Activated naive CD8-positive, alpha-beta T cell treated with anti-CD3 and anti-CD28 coated beads, Interleukin-2, amount 10 ng/mL, durations not matched to agents 7 days and 5 days (primary cell): ENCODE measurements at places on chromosomes 4 and X.

GRCh38 chr4:42489095-42489494 is 91.8 kb downstream of the SHISA3 start:
- no peak for DNase-seq

GRCh38 chr4:138674209-138674608 is 341.4 kb upstream of the NOCT start:
- DNase-seq, result no peak

- DNase-seq, result no peak
Measured at GRCh38 chrX:108134724-108135123, 43.1 kb downstream of the ATG4A start.

DNA sequence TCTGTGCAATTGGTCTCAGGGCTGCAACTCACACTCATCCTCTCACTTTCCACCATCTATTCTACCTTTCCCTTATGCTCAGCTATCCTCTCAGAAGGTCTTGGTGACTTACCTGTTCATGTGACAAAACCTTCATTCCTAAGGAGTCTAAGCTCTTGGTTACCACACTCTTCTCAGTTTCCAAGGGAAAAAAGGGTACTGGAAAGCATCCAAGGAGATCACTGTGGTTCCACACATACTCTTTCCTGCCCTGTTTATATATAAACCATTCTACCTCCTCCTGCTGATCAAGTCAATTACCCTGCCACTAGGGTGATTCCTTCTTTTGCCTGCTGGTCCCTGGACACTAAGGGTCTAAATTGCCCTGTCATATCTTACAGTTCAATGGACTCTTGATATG is 57.2 kb upstream of the MAML3 start:
- DNase-seq, result no peak

- no peak for DNase-seq
Measured at GRCh38 chr4:48498895-48499294, 8.8 kb downstream of the ZAR1 start.

- no peak for DNase-seq
Measured at GRCh38 chrX:17923546-17923945, 62.4 kb upstream of the RAI2 start.

- no peak for DNase-seq
Measured at GRCh38 chr4:111806331-111806730, 338.9 kb upstream of the FAM241A start.

- no peak for DNase-seq
Measured at GRCh38 chr4:19262467-19262866, 989.2 kb upstream of the SLIT2 start.

DNA sequence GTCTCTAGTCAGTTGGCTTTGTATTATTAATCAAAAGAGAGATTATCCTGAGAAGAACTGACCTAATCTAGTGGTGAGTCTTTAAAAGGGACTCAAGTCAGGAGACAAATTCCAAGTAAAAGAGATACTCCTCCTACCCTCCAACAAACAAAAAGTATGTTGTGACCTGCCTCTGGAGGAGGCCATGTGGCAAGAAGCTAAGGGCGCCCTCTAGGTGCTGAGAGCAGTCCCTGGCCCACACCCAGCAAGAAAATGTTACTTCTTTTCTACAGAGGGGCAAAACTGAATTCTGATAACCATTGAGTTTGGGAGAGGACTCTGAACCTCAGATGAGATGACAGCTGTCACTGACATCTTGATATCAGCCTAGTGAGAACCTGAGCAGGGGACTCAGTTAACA is 953.6 kb upstream of the AGA start:
- no peak for DNase-seq

- no peak for DNase-seq
Measured at GRCh38 chr4:152325831-152326230, 210.1 kb downstream of the FBXW7 start.

DNA sequence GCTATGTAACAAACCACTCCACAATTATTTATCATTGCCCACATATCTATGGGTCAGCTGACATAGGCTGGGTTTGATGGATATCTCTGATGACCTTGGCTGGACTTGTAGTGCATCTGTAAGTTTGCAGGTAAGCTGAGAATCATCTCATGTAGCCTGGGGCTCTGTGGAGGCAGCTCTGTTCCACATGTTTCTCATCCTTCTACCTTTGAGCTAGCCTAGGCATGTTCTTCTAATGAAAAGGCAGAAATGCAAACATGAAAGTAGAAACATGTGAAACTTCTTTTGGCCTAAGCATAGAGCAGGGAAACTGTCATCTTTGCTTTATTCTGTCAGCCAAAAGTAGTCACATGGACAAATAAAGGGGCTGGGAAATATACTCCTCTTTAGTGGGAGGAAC is 18.2 kb downstream of the MRPL1 start:
- DNase-seq, result no peak

GRCh38 chr4:153497091-153497531 is 31.0 kb downstream of the TMEM131L start:
- DNase-seq, result no peak

DNA sequence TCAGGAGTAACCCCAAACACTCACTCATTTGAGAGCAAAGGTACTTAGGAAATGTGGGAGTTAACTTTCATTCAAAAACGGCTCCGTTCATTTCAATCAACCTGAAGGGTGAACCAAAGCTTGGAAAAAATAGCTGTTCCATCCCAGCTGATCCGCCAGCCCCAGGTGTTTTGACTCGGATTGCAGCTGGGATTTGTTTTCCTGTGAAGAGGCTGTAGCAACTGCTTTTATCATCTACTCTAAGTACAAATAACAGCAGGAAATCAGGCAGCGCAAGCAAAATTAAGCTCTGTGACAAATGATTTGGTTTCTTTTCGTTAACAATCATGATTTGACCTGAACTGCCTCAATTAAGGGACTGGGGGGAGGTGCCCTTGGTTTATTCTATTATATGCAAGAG is 154.7 kb downstream of the BEND2 start:
- DNase-seq, result no peak
